Placental epithelial cell (primary cell): ENCODE measurements at places on chromosomes 7 and 10. TPM values are rescaled to one million over a fixed set of nuclear protein-coding genes. Genes with fewer than 3 reads are reported as not detected.

RFC2 gene
- total RNA-seq: 16.7 and 22.0 TPM in 2 replicates

VAX1 gene
- total RNA-seq: not detected in 2 replicates

CYP2C19 gene
- under 0.01 TPM in 1 of 2 replicates, not detected in the other for total RNA-seq

ITIH2 gene
- not detected in 2 replicates for total RNA-seq

CFAP69 gene
- 2.3 and 2.7 TPM in 2 replicates for total RNA-seq

PRR15 gene
- 286 and 623 TPM in 2 replicates for total RNA-seq

PLA2G12B gene
- not detected in 2 replicates for total RNA-seq

PRPS1L1 gene
- not detected in 2 replicates for total RNA-seq

LRRD1 gene
- total RNA-seq: under 0.01 and 0.11 TPM in 2 replicates

GSAP gene
- under 0.01 TPM in 2 replicates for total RNA-seq

RPEL1 gene
- not detected in 2 replicates for total RNA-seq

GTF2I gene
- 179 and 193 TPM in 2 replicates for total RNA-seq

PDE6C gene
- total RNA-seq: not detected in 2 replicates

TMEM225B gene
- 5.5 TPM in 1 of 2 replicates, not detected in the other for total RNA-seq

TMEM213 gene
- not detected in 2 replicates for total RNA-seq

TFEC gene
- total RNA-seq: 0.39 and 2.7 TPM in 2 replicates

ANLN gene
- total RNA-seq: 79.3 and 271 TPM in 2 replicates

NOD1 gene
- total RNA-seq: 7.1 and 10.6 TPM in 2 replicates
